ENCODE measurements at places on chromosomes 3 and 15. TPM values are rescaled to one million over a fixed set of nuclear protein-coding genes. Genes with fewer than 3 reads are reported as not detected.

GRCh38 chr15:39508536-39508935 is 72.3 kb upstream of the THBS1 start:
- H3K4me1 ChIP-seq, result no peaks in the 10 kb centered on the region

- no peaks in the 10 kb centered on the region for H3K36me3 ChIP-seq
- DNase-seq, result peak; percentile 53
- H3K27me3 ChIP-seq, result peaks cover 87% of the 10 kb centered on the region
Observed at GRCh38 chr3:186108106-186108940, 566 bp downstream of the ETV5 start.

GRCh38 chr3:123377243-123377740 is 71.6 kb downstream of the ADCY5 start:
- no peaks in the 10 kb centered on the region for H3K36me3 ChIP-seq
- H3K27me3 ChIP-seq, result peaks cover 10% of the 10 kb centered on the region
- no peak overlapping the region for H3K27ac ChIP-seq
- no peaks in the 10 kb centered on the region for H3K4me1 ChIP-seq
- DNase-seq, result no peak

DNA sequence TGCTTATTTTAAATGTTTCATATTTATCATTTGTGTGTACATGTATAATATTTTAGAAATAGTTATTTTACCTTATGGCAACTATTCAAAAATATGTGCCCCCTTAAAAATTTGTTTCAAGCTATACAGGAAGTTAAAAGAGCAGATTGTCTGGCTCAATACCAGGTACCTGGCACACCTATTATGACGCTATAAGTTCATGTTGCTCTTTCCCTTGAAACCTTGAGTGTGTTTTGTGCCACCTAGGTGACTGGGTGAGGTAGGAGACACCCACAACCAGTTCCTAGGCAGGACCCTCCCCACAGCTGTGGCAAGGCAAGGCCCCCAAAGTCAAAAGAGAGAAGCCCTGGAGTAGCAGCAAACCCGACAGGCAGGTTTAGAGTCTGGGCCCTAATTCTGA is 20.6 kb upstream of the NEO1 start:
- H3K4me3 ChIP-seq, result no peak overlapping the region
- H3K27ac ChIP-seq, result no peak overlapping the region
- H3K27me3 ChIP-seq, result peaks cover 16% of the 10 kb centered on the region
- no peak for DNase-seq

DNA sequence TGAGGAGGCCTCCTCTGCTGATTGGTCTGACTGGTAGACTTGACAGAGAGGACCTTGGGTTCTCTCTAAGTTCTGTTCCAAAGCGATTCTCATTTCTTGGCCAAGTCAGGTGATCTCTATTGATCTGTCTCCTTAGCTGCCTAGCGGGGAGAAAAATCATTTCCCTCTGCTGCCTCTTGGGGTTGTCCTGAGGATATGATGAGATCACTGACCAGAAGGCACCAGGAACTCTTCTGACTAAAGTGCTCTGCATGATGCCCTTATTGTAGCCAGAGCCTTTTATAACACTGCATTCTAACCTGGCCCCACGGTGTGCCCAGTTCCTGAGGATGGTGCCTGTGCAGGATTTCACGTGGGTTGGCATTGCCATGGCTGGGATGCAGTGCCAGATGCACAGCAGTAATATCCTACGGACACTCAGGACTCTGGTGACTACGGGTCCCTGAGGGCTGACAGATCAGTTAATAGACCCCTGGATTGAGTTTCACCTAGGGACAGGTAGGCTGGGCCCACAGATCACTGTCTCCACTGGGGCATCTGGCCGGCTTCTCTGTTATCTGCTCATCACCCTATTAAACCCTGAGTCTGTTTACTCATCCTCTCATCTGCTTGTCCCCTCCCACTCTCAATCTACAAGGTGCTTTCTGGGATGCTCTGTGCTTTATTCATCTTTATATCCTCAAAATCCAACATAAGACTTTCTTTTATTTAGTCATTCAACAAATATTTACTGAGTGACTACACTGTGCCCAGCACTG is 3.9 kb upstream of the HEG1 start:
- no peak overlapping the region for H3K4me3 ChIP-seq
- H3K4me1 ChIP-seq, result peaks cover 12% of the 10 kb centered on the region
- peaks cover 35% of the 10 kb centered on the region for H3K27me3 ChIP-seq
- H3K36me3 ChIP-seq, result peaks cover 4% of the 10 kb centered on the region
- no peak for DNase-seq
- H3K27ac ChIP-seq, result no peak overlapping the region

DNA sequence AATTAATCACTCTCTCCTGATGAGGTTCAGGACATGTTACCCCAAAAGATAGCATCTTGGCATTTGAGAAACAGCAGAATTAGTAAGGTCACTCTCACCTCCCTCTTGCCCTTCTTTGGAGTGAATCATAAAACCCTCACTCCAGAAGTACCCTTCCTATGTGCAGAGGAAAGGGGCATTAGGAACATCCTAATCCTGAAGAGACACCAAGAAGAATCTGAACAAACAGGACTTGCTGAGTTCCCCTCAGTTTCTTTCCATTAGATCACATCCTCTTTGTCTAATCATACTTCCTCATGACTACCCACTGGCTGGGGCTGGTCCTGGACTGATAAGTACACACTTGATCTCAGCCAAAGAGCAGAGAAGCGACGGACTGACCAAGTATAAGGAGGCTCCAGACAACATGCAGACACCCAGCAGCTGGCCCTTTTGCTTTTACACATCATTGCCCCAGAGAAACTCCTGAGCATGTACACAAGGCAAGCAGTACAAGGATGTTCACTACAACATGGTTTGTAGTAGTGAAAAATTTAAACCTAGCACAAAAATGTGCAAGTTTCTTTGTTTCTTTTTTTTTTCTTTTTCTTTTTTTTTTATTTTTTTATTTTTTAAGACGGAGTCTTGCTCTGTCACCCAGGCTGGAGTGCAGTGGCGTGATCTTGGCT is 15.0 kb upstream of the TM6SF1 start:
- H3K27me3 ChIP-seq, result peaks cover 20% of the 10 kb centered on the region
- H3K4me3 ChIP-seq, result no peak overlapping the region
- peak overlapping the region; percentile 9 for H3K27ac ChIP-seq
- DNase-seq, result no peak
- H3K36me3 ChIP-seq, result peaks cover 2% of the 10 kb centered on the region
- peaks cover 9% of the 10 kb centered on the region for H3K4me1 ChIP-seq

GRCh38 chr3:120449701-120450599 is 842 bp downstream of the FSTL1 start:
- peaks cover 5% of the 10 kb centered on the region for H3K4me1 ChIP-seq
- peak overlapping the region; percentile 85 for H3K4me3 ChIP-seq
- H3K27ac ChIP-seq, result no peak overlapping the region
- H3K27me3 ChIP-seq, result peaks cover 63% of the 10 kb centered on the region
- no peak for DNase-seq
- H3K36me3 ChIP-seq, result no peaks in the 10 kb centered on the region

DNA sequence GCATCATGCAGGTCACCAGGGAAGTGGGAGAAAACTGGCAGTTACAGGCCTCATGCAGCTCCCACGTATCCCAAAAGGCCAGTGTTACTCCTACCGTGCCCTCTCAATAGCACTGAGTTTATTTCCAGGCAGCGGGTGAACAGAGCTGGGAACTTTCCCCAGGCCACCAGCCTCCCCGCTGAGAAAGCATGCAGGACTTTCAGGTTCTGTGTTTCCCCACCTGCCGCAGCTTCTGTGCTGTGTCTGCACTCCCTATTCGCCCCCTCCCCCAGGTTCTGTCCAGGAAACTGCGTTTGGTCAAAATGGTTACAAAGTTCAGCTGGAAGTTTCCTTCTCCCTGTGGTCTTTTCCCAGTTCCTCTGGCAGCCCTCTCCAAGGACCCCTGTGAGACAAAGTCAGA is 21.4 kb downstream of the NEK11 start:
- H3K4me1 ChIP-seq, result peaks cover 9% of the 10 kb centered on the region
- no peak overlapping the region for H3K27ac ChIP-seq

GRCh38 chr3:196620161-196620604 is 19.3 kb upstream of the NRROS start:
- H3K4me1 ChIP-seq, result peaks cover 23% of the 10 kb centered on the region
- DNase-seq, result no peak
- H3K36me3 ChIP-seq, result no peaks in the 10 kb centered on the region
- no peak overlapping the region for H3K4me3 ChIP-seq
- no peaks in the 10 kb centered on the region for H3K27me3 ChIP-seq

- H3K36me3 ChIP-seq, result no peaks in the 10 kb centered on the region
- H3K27ac ChIP-seq, result no peak overlapping the region
- DNase-seq, result no peak
- H3K4me3 ChIP-seq, result no peak overlapping the region
Observed at GRCh38 chr3:130389743-130390478, 44.4 kb downstream of the COL6A5 start.

GRCh38 chr3:40108643-40109042 is 200.9 kb upstream of the EIF1B start:
- no peak overlapping the region for H3K27ac ChIP-seq
- no peak overlapping the region for H3K4me3 ChIP-seq
- no peaks in the 10 kb centered on the region for H3K27me3 ChIP-seq
- H3K36me3 ChIP-seq, result no peaks in the 10 kb centered on the region
- no peak for DNase-seq

DNA sequence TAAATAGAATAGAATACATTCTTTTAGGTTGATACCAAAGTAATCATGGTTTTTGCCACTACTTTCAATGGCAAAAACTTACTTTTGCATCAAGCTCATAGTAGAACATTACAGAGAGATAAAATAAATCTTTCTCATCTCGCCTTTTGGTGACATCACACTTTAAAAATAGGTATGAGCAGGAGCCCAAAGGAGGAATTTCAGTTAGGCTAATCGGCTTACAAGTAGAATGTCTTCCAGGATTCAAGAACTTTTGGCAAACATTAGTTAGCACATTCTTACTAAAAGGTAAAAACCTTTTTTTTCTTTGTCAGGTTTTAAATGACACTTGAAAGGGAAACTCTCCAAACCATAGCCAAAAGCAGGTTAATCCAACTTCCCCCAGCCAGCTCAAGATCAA is 59.7 kb upstream of the CMSS1 start:
- no peak overlapping the region for H3K27ac ChIP-seq
- peaks cover 2% of the 10 kb centered on the region for H3K4me1 ChIP-seq
- DNase-seq, result no peak
- no peak overlapping the region for H3K4me3 ChIP-seq
- H3K27me3 ChIP-seq, result peaks cover 29% of the 10 kb centered on the region

DNA sequence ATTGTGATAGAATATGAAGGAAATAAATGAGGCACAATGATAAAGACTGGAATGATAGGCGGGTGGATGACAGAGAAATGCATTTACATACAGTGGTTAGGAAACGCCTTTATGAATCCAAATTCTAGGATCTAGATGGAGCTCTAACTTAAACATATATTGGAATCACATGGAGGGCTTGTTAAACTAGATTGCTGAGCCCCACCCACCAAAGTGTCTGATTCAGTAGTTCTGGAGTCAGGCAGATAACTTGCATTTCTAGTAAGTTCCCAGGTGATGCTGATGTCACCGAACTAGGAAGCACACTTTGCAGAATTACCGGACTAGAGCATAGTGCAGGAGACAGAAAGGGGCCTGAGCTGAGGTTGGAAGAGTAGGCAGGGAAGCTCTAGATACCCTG is 837.2 kb downstream of the FHIT start:
- DNase-seq, result no peak
- no peaks in the 10 kb centered on the region for H3K4me1 ChIP-seq
- no peak overlapping the region for H3K4me3 ChIP-seq
- no peaks in the 10 kb centered on the region for H3K36me3 ChIP-seq

DNA sequence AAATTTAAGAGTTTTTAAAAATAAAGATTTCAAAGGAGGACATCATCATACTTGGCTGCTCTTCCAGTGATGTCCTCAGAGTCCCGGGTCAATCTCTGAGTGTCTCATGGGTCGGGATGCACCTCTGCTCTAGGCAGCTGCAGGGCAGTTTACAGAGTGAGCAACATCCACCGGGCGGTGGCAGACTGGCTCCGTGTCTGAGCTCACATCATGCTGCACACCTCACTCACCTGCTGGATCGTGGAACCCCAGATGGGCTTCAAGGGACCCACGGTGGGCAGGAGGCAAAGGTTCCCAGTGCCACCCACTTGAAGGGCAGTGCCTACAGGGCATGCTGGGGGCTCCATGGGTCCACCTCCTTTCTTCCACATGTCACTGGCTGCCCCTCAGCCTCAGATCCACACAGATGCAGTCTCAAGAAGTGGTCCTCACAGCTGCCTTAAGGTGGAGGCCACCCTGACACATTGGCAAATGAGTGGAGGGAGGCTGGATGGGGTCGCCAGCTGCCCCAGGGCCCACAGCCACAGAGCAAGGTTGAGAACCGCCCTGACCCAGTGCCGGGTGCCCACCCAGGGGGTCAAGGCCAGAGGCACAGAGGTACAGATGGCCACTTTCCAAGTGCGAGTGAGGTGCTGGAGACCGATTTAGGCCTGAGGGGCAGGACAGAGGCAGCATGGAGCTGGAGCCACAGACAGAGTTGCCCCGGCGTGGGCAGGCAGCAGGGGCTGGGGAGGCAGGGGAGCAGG is 25.2 kb downstream of the CYFIP1 start:
- DNase-seq, result no peak
- peaks cover 4% of the 10 kb centered on the region for H3K4me1 ChIP-seq
- no peak overlapping the region for H3K27ac ChIP-seq

GRCh38 chr3:121665488-121665887 is 4.8 kb upstream of the HCLS1 start:
- H3K27ac ChIP-seq, result no peak overlapping the region
- H3K27me3 ChIP-seq, result no peaks in the 10 kb centered on the region
- H3K4me1 ChIP-seq, result peaks cover 10% of the 10 kb centered on the region
- DNase-seq, result no peak

DNA sequence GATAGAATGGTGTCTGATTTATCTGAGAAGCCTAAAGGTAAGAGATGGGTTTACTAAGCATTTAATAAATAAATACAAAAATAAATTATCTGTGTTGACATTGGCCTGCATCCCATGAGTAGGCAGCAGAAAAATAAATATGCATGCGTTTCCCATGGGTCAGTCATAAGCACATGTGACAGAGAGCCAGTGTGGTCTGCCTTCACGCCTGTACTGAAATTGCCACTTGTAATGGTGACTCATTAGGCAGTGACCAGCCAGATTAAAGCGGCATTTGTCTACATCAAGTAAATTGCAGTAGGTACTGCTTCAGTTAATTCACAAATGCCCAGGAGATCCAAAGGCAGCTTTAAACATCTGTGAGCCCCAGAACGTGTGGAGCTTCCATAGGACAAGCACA is 399.6 kb downstream of the NAALADL2 start:
- no peaks in the 10 kb centered on the region for H3K36me3 ChIP-seq
- H3K4me3 ChIP-seq, result no peak overlapping the region
- H3K27ac ChIP-seq, result no peak overlapping the region
- no peaks in the 10 kb centered on the region for H3K4me1 ChIP-seq
- no peak for DNase-seq

The NLGN1 gene
- not detected for total RNA-seq

The SHC4 gene
- 0.47 TPM for total RNA-seq

The ROPN1 gene
- total RNA-seq, result not detected

The CCR9 gene
- total RNA-seq, result 19.4 TPM

The CNTN4 gene
- not detected for total RNA-seq

The ERC2 gene
- not detected for total RNA-seq

The ARHGAP11A gene
- total RNA-seq, result 96.4 TPM

The ATP10A gene
- total RNA-seq, result 60.3 TPM

Measured in activated naive CD8-positive, alpha-beta T cell treated with anti-CD3 and anti-CD28 coated beads, Interleukin-2, amount 10 ng/mL, durations not matched to agents 7 days and 5 days (primary cell).